ENCODE measurements at places on chromosomes 12 and 14. TPM values are rescaled to one million over a fixed set of nuclear protein-coding genes. Genes with fewer than 3 reads are reported as not detected.
A peak's percentile ranks its signal among the peaks of the same experiment; 100 is the strongest.

- H3K27me3 ChIP-seq = no peaks in the 10 kb centered on the region
- DNase-seq = no peak
- no peak overlapping the region for H3K4me3 ChIP-seq
- H3K27ac ChIP-seq = peak overlapping the region; percentile 3
- peaks cover 32% of the 10 kb centered on the region for H3K4me1 ChIP-seq
- H3K36me3 ChIP-seq = no peaks in the 10 kb centered on the region
These were observed 5.0 kb downstream of the CAND1 start for GRCh38 chr12:67274186-67274585.

Gene BBOF1
- 7.1 TPM for total RNA-seq

Gene FSCB
- total RNA-seq = not detected

Gene TMCC3
- 4.5 TPM for total RNA-seq

Gene KERA
- total RNA-seq = not detected

DNA sequence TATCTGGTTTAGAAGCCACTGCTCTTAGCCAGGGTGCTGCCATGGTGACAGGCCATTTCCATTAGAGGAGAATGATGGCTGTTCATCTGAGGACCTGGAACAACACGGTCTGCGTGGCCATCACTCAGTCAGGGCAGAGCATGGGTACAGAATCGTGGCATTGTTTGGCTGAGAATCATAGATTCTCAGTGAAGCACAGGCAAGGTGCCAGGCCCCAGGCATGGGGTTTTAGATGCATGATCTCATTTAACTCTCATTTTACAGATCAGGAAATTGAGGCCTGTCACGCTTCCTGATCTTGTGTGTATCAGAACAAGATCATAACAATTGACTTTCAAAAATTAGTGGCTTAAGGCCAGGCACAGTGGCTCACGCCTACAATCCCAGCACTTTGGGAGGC, 26.8 kb upstream of the IRF2BPL start:
- H3K27me3 ChIP-seq = no peaks in the 10 kb centered on the region
- H3K36me3 ChIP-seq = no peaks in the 10 kb centered on the region
- no peaks in the 10 kb centered on the region for H3K4me1 ChIP-seq
- no peak overlapping the region for H3K4me3 ChIP-seq
- H3K27ac ChIP-seq = no peak overlapping the region

GRCh38 chr14:29858299-29858698, 69.3 kb downstream of the PRKD1 start:
- no peaks in the 10 kb centered on the region for H3K36me3 ChIP-seq
- no peak overlapping the region for H3K27ac ChIP-seq

- no peak overlapping the region for H3K4me3 ChIP-seq
- DNase-seq = no peak
- H3K4me1 ChIP-seq = peaks cover 5% of the 10 kb centered on the region
These were observed 226.3 kb downstream of the MON2 start for GRCh38 chr12:62692884-62693283.

- peak overlapping the region; percentile 73 for H3K27ac ChIP-seq
- no peak for DNase-seq
- no peaks in the 10 kb centered on the region for H3K36me3 ChIP-seq
- H3K4me1 ChIP-seq = peaks cover 20% of the 10 kb centered on the region
- H3K4me3 ChIP-seq = no peak overlapping the region
These were observed 42.1 kb downstream of the IGF1 start for GRCh38 chr12:102438047-102438826.

Gene ASIC1
- total RNA-seq = 3.1 TPM

DNA sequence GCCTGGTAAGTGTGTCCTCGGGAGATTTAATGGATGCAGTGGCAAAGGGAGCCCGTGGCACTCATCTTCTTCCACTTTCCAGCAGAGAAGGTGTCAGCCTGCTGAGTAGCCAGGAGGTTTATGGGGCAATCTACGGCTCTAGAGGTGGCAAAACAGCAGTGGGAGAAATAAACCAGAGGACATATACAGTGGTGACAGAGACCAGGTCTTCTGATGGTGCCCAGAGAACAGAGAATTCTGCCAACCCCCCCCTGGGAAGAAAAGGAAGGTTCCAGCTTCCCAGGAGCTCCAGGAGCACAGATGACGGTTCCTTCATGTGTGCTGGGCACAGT, 43.0 kb downstream of the SMIM41 start:
- H3K4me1 ChIP-seq = peaks cover 12% of the 10 kb centered on the region
- no peaks in the 10 kb centered on the region for H3K36me3 ChIP-seq
- H3K4me3 ChIP-seq = no peak overlapping the region
- H3K27me3 ChIP-seq = no peaks in the 10 kb centered on the region

DNA sequence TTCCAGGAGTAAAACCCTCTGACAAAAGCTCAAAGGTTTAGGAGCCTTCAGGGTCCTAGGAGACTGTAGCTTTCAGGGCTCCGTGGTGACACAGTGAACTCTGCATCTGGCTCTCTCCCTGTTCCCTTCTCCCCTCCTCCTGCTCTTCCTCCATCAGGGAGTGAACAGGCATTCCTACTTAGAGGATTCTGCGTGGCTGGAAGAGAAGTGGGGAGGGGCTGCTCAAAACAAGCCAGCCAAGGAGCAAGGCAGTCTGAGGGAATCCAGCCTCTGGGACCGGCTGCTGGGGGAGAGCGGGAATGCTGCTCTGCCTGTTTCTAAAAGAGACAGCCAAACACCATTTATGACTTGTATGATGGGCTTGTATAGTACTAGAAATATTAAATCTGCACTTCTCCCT, 49.5 kb downstream of the RBMS2 start:
- no peaks in the 10 kb centered on the region for H3K27me3 ChIP-seq
- H3K27ac ChIP-seq = peak overlapping the region; percentile 62
- peaks cover 15% of the 10 kb centered on the region for H3K4me1 ChIP-seq
- no peaks in the 10 kb centered on the region for H3K36me3 ChIP-seq
- peak; percentile 39 for DNase-seq

Gene TOMM20L
- not detected for total RNA-seq

- H3K36me3 ChIP-seq = no peaks in the 10 kb centered on the region
- peaks cover 2% of the 10 kb centered on the region for H3K27me3 ChIP-seq
- H3K4me1 ChIP-seq = peaks cover 20% of the 10 kb centered on the region
These were observed at the start of gene NFE2 for GRCh38 chr12:54300732-54301427. Gene NFE2 (minus strand): TSS chr12:54301015. CDS start chr12:54295248, 5,767 bp downstream.

- H3K27ac ChIP-seq = no peak overlapping the region
- no peak for DNase-seq
- H3K36me3 ChIP-seq = no peaks in the 10 kb centered on the region
These were observed 158.2 kb upstream of the C14orf180 start for GRCh38 chr14:104421401-104421821.

Gene GALNT6
- 41.3 TPM for total RNA-seq

DNA sequence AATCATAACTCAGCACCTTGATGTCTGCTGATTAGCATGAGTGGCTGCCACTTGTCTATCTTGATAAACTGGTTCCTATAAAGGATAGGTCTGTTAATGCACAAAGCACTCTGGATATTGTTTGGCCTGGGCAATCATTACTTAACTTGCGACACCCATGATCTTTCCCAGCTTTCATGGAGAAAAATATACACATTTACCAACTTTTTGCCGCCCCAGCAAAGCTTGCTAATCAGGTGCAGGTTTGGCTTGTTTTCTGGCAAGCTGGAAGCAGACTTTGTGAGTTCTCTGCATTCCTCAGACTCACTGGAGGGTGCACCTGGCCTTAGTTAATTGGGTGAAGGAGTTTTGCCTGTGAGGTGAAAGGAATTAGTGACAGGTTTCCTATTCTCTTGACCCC, 1126.4 kb upstream of the FLRT2 start:
- no peaks in the 10 kb centered on the region for H3K4me1 ChIP-seq
- H3K27me3 ChIP-seq = no peaks in the 10 kb centered on the region
- DNase-seq = peak; percentile 9
- no peak overlapping the region for H3K4me3 ChIP-seq
- no peaks in the 10 kb centered on the region for H3K36me3 ChIP-seq

- H3K27me3 ChIP-seq = no peaks in the 10 kb centered on the region
- DNase-seq = no peak
- H3K4me3 ChIP-seq = no peak overlapping the region
- no peaks in the 10 kb centered on the region for H3K4me1 ChIP-seq
- no peak overlapping the region for H3K27ac ChIP-seq
- H3K36me3 ChIP-seq = no peaks in the 10 kb centered on the region
These were observed 249.5 kb upstream of the DCN start for GRCh38 chr12:91432089-91432488.

Gene DAO
- total RNA-seq = 0.90 TPM

GRCh38 chr12:129937426-129937825, 33.6 kb upstream of the TMEM132D start:
- H3K27me3 ChIP-seq = no peaks in the 10 kb centered on the region
- no peaks in the 10 kb centered on the region for H3K36me3 ChIP-seq
- H3K27ac ChIP-seq = no peak overlapping the region
- no peak for DNase-seq
- no peak overlapping the region for H3K4me3 ChIP-seq
- no peaks in the 10 kb centered on the region for H3K4me1 ChIP-seq

DNA sequence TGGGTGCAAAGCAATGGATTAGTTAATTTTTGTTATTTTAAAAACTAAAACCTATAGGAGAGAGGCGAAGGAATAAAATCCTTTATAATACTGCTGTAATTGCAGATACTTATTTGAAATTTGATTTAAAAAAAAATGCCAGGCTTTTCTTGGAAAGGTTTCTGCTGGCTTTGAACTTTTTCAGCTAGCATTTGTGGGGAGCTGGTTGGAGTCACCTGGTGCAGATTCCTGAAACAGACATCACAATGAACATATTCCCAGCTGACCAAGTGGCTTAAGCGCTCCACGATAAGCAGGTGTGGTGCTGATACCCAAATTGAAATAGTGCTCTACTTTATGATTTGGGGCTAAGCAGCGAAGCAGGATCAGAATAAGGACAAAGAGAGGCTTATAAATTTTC, 42.9 kb downstream of the DACT1 start:
- no peak overlapping the region for H3K27ac ChIP-seq
- H3K27me3 ChIP-seq = no peaks in the 10 kb centered on the region
- H3K4me1 ChIP-seq = no peaks in the 10 kb centered on the region
- no peak overlapping the region for H3K4me3 ChIP-seq
- H3K36me3 ChIP-seq = no peaks in the 10 kb centered on the region

DNA sequence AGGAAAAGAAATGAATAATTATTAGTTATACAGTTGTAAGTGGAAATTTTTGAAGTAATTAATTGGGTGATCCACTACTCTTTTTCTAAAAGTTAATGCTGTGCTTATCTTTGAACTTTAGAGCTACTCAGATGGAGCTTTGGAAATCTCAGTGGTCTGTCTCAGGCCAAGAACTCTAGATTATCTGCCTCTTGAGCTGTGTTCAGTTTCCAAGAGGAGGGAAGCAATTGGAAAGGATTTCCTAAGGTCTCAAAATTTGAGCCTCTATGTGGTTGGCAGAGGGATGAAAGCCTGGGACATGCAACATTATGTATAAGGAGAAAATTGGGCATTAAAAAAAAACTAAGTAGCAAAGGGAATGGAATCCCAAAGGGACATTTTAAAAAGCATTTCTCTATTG, 334.0 kb upstream of the PRICKLE1 start:
- no peak for DNase-seq
- H3K27me3 ChIP-seq = no peaks in the 10 kb centered on the region
- H3K36me3 ChIP-seq = no peaks in the 10 kb centered on the region
- H3K27ac ChIP-seq = peak overlapping the region; percentile 57

Gene SLCO1B1
- 33.4 TPM for total RNA-seq

DNA sequence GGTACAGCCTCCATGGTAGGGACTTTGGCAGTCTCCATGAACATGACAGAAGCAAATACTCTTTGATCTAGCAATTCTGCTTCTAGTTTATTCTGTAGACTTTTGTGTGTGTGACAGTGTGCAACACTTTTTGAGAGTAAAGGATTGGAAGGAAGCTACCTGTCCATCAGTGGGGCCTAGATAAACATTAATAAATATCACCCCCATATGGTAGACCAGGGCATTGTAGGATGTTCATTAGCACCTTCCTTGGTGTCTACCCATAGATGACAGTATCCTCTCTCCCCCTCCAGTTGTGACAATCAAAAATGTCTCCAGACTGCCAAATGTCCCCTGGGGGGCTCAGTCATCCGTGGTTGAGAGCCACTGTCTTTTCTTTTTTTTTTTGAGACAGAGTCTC, 10.8 kb downstream of the SNRNP35 start:
- H3K27ac ChIP-seq = no peak overlapping the region
- H3K36me3 ChIP-seq = no peaks in the 10 kb centered on the region
- no peaks in the 10 kb centered on the region for H3K4me1 ChIP-seq
- no peak for DNase-seq
- no peaks in the 10 kb centered on the region for H3K27me3 ChIP-seq

DNA sequence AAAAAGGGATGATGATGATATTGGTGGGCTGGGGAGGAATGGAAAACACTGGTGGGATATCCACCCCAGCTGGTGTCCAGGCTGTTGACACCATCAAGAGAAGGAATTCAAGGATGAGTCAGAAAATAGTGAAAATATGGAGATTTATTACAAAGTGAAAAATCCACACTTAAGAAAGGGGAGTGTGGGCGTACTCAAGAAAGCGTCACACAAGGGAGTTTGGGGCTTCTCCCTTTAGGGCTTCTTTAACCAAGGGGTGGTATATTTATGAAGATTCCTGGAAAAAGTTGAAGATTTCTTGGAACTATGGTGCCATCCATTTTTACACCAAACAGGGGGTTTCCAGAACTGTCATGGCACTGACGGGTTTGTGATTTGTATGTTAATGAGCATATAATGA, 63.1 kb upstream of the ARID2 start:
- H3K27ac ChIP-seq = no peak overlapping the region
- H3K4me1 ChIP-seq = no peaks in the 10 kb centered on the region
- H3K27me3 ChIP-seq = no peaks in the 10 kb centered on the region
- no peak for DNase-seq
- H3K36me3 ChIP-seq = no peaks in the 10 kb centered on the region
- H3K4me3 ChIP-seq = no peak overlapping the region

Gene HOXC9
- 0.10 TPM for total RNA-seq

Gene CMKLR1
- 2.2 TPM for total RNA-seq
